ENCODE measurements at places on chromosomes 7 and 10.

DNA sequence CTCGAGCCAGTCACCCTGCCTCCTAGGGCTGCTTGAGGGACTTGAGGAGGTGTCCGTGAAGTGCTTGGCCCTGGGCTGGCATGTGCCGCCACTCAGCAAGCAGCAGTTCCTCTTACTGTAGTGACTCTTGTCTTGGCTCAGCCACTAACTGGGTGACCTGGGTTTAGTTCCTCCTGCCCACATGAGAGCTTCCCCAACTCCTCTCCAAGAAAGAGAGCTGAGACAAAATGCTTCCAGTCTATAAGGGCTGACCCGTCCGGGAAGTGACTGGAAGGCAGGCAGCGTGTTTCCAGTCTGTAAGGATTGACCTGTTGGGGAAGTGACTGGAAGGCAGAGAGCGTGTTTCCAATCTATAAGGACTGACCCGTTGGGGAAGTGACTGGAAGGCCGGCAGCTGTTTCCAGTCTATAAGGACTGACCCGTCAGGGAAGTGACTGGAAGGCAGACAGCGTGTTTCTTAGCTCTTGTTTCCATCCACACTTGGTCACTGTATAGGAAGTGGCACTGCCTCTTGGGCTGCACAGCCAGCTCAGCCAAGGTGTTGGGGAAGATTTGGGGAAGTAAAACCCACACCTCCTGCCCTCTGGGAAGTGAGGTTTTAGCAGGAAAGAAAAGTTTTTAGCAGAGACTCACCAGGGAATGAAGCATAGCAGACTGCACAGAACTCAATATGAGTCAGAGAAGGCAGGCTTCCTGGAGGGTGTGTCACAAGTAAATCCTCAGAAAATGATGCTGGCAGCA lies 53.3 kb upstream of the PPIF start:
- no peak for DNase-seq

DNA sequence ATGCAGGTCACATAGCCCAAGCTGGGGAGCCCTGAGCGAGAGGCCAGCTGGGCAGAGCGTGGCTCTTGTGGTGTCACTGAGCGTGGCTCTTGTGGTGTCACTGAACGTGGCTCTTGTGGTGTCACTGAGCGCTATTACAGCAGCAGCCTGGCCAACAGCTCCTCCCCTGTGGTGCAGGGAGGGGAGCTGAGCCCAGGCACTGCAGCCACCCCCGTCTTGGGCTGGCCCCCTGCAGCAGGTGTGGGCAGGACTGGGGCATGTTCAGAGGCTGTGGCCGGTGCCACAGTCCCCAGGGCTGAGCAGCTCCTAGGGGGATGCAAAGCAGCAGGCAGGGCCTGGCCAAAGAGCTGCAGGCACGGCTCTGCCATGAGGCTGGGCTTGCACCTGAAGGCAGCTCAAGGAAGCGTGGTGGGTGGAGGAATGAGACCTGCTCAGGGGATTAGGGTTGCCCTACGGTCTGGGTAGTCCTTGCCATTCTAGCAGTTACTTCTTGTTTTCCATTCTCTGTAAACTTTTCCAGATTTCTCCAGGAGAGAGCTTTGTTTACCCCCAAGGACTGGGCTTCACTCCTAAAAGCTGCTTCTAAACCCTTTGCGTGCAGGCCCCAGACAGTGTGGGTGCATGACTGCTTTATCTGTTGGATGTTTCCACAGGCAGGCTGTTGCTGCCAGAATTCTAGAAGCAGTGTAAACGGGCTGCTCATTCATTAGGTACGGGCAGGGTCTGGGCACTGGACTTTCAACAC lies 29.2 kb downstream of the ZNF783 start:
- no peak for DNase-seq

DNA sequence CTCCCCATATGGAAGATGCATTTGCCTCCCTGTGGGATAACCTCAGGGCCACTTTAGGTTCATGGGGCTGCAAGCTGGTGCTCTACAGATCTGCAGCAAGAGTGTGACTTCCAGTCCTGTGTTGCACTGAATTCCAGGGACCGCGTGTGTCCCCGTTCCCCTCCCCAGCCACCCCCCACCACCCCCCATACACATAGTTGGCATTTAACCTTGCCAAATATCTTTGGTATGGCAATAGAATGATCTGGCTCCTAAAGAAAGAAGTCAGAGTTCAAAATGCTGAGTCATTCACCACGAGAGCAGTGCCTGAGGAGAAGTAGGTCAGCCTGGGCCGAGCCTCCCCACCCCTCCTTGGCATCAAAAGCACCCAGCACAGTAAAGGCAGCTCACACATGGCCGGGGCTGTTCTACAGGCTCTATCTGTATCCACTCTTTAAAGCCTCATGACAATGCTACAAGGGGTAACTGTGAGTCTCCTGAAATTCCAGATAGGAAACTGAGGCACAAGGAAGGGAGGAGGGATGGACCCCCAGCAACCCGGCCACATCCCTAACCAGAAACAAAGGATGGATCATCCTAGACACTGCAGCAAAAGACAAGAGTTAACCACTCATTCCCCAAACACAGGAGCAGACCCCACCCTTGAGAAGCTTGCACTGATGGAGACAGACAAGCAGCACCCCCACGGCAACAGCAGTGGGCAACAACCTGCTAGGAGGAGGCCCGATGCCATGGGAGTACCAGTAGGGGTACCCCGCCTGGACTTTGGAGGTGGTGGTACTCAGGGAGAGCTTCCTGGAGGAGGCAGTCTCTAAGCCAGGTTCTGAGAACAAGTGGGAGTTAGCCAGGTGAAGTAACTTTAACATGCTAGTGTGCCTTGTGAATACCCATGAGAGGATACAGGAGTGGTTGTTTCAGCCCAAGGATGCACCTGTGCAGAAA lies 70.3 kb upstream of the NANOS1 start:
- no peak for DNase-seq

DNA sequence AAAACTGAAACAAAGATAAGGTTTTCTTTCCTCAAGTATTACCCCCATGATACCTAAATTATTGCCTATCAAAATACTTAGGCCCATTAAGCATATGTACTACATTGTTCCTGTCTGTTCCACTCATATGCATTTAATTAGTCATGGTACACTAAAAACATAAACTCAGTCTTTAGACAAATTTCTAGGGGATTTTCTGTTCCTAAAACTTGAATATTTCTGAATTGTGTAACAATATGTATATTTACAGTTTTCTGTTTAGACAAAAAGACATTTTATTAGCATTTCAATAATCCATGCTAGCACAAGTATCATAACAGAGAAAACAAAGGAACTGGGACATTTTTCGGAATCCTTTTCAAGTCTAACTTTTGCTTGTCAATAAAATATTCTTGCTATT lies 234.2 kb downstream of the CRPPA start:
- no peak for DNase-seq

GRCh38 chr7:88647825-88648224 lies 111.7 kb upstream of the ZNF804B start:
- no peak for DNase-seq
